ENCODE measurements at places on chromosomes 1 and 21. TPM values are rescaled to one million over a fixed set of nuclear protein-coding genes. Genes with fewer than 3 reads are reported as not detected.
A peak's percentile ranks its signal among the peaks of the same experiment; 100 is the strongest.

Gene DISP3
- 0.58 TPM for total RNA-seq

Gene GPR25
- total RNA-seq, result not detected

GRCh38 chr1:16913181-16913832, 8.4 kb upstream of the CROCC start:
- no peaks in the 10 kb centered on the region for H3K36me3 ChIP-seq
- H3K27ac ChIP-seq, result peak overlapping the region; percentile 72
- peaks cover 30% of the 10 kb centered on the region for H3K4me1 ChIP-seq
- no peak for DNase-seq
- H3K27me3 ChIP-seq, result no peaks in the 10 kb centered on the region
- peak overlapping the region; percentile 79 for H3K4me3 ChIP-seq

DNA sequence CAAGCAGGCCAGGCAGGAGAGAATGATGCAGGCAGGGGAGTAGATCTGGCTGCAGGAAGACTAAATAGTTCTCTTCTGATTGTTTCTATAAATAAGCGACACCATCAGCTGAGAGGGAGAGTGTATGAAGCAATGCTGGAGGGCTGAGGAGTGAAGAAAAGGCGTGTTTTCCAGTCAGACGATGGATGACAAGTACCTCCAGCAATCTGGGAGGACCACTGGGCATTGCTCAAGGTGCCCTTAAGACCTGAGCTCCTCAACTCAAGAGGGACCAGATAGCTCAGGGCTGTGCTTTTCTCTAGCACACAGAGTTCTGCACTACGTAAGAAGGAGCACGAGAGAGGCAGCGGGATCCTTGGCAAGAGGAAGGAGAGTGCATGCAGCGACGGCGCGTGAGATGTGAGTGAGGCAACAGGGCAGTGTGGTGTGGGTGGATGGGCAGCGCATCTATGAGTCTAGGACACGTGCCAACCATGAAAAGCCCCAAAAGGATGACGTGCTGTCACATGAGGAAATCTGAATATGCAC, 36.0 kb downstream of the PABPC4 start:
- peaks cover 5% of the 10 kb centered on the region for H3K4me1 ChIP-seq
- H3K27me3 ChIP-seq, result no peaks in the 10 kb centered on the region
- DNase-seq, result no peak

Data from activated naive CD8-positive, alpha-beta T cell treated with anti-CD3 and anti-CD28 coated beads for 36 hours (primary cell).